ENCODE measurements at places on chromosomes 2 and 18.

DNA sequence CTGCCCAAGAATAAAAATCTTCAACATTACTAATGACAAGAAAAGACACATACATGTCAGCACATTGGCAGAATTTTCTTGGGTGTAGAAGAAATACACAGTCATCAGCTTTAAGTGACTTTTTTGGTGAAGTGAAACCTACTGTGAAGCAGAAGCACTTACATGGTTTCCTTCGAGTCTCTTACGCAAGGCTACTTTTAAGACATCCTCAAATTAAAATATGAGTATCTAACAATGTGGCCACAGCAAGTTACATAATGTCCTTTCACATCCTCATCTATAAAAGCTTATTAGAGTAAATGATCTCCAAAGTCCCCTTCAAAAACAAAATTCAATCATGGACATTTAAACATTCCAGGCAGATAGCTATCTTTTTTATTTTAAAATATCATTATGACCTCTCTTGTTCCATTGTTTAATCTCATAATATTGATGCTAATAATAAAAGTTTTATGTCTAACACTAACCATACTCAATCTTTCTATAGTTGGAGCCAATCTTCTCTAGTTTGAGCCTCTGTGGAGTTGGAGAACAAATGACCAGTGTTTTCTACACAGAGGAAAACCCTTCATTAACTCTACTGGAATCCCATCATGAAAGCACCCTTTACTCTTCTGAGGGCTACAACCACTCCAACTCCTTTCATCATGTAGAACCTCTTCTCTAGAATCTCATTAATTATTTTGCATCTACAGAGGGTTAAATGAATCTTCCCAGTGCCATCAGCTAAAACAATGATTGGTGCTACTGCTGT, 182.2 kb upstream of the ZFP36L2 start:
- DNase-seq, result peak; percentile 21

GRCh38 chr2:128245813-128246212, 72.9 kb downstream of the HS6ST1 start:
- no peak for DNase-seq

- no peak for DNase-seq
Observed at GRCh38 chr2:216517447-216518225, 19.0 kb downstream of the RPL37A start.

DNA sequence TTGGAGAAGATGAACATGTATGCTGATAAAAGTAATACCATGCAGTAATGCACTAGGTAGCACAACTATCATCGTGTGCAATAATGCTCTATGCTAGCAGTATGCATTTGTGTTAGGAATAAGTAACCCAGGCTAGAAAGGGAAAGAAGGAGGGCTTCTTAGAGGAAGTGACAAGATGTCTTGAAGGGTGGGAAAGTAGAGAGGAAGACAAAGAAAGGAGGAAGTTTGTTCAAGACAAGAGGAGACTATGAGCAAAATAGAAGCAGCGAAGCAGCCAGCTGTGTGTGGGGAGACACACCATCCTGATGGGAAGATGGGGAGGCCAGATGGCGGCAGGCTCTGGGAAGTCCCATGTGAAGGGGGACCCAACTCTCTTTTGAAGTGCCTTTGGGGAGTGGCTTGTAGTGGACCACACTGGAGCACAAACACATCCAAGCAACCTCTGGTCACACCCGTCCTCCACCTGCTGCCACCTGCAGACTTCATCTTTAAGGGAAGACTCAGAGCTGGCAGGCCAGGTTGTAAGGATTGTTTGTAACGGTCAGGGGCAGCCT, 39.9 kb upstream of the INHBB start:
- DNase-seq, result no peak

- DNase-seq, result no peak
Observed at GRCh38 chr2:130185896-130186295, 3.8 kb downstream of the MZT2B start.

DNA sequence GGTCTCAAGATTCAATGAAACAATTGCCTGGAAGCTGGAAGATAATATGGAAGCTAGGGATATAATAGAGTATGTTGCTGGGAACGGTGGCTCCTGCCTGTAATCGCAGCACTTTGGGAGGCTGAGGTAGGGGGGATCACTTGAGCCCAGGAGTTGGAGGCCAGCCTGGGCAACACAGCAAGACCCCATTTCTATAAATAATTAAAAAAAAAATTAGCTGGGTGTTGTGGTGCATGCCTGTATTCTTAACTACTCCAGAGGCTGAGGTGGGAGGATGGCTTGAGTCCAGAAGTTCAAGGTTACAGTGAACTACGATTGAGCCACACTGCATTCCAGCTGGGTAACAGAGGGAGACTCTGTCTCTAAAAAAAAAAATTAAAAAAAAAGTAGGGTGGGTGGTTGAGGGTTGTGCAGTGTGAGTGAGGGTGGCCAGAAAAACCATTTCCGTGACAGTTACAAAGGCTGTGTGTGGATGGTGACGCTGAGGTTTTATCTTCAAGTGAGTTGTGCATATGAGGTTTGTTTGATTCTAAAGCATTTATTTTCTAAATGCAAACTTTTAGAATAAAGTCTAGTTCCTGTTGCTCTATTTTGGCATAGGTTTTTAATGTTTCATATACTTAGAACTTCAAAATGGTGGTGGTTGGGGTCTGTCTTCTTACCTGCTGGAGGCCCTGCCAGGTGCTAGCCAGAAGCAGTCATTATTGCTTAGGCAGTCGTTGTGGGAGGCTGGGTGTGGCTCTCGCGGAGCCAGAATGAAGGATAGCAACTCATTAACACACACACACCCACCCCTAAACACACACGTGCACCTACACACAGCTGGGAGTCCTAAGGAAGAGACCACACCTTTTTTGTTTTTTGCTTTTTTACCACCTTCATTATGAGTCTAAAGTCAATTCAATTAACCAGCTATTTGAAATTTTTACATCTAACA, 4.7 kb upstream of the IL1R2 start:
- DNase-seq, result no peak

- DNase-seq, result no peak
Observed at GRCh38 chr2:1032030-1032429, 81.4 kb downstream of the SNTG2 start.

DNA sequence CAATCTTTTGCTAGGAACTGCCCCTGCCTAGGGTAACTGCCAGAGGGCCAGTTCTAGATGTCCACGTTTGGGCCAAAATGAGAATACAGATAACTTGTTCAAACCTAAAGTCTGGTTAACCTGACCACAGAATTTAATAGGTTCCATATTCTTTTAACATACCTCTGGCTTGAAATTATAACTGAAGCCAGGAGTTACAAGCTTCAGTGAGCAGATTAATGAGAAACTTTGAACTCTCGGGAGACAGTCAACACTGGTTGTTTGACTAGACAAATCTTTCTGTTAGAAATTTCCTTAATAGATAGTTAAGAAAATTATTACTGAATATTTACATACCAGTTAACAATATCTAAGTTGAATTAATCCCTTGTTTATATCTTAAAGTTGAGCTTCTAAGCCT, 110.0 kb upstream of the KLF7 start:
- DNase-seq, result no peak

DNA sequence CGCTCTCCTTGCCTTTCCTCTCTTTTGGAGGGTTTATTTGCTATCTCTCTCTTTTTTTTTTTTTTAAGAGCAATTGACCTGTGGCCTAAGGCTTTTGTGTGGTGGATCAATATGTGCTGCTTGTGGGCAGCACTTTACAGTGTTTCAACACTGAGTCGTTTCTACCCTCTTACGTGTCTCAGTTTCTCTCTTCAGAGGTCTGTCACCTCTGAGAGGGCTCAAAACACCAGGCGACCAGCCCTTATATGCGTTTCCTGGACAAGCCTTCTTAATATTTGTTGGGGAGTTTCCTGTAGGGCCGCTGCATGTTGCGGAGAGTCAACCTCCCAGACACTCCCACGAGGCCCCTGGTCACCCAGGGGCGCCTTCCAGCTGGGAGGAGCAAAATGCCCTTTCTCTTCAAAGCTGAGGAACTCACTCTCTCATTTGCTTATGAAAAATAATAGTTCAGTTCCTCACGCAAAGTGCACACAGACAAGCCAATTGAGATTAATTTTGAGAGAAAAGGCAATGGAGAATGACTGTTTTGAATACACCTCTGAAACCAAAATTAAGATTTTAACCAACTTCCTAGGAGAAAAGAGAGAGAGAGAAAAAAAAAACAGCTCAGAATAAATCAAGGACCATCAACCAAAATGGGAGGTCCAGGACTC, 96.3 kb upstream of the B3GNT2 start:
- no peak for DNase-seq

GRCh38 chr2:168216351-168217005, 30.9 kb downstream of the STK39 start:
- no peak for DNase-seq

DNA sequence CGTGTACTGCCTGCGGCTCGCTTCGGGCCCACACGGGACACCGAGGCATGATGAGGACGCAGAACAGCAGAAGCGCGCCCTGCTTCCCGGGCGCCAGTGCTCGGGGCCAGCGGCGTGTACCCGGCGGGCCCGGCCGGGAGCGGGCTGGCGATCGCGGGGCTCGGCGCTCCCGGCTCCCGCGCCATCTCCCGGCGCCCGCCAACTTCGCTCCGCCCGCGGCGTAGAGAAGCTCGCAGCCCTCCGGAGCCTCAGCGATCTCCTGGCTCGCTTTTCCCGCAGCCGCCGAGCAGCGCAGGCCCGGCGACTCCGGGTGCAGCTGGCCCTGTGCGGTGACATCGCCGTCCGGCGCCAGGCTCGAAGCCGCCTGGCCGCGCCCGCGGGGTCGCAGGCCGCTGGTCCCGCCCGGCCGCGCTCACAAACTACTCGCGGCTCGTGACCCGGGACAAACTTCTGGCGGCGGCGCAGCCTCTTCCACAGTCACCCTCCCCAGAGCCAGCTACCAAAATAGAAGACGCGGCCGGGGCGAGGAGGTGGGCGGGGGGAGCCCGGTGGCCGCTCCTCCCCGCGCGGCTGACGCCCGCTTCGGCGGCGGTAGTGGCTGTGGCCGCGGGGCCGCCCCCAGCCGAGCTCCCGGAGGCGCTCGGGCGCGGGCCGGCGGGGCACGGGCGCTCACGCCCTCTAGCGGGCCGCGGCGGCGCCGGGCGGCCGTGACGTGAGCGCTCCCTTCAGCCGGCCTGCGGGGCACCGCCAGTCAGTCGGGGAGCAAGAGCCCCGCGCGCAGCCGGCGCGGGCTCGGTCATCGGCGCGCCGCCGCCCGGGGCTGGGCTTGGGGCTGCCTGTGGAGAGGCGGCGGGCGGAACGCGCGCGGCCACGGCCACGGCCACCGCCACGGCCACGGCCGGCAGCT, at the start of gene PTPRM:
PTPRM (plus strand) TSS at position 750 of the 907 bp plus-strand sequence. CDS start 503 bp downstream, outside the sequence.
- peak; percentile 80 for DNase-seq

- no peak for DNase-seq
Observed at GRCh38 chr18:23331091-23331920, 121.8 kb upstream of the RIOK3 start.

GRCh38 chr18:64718808-64719207, 569.9 kb upstream of the LINC00305 start:
- no peak for DNase-seq

DNA sequence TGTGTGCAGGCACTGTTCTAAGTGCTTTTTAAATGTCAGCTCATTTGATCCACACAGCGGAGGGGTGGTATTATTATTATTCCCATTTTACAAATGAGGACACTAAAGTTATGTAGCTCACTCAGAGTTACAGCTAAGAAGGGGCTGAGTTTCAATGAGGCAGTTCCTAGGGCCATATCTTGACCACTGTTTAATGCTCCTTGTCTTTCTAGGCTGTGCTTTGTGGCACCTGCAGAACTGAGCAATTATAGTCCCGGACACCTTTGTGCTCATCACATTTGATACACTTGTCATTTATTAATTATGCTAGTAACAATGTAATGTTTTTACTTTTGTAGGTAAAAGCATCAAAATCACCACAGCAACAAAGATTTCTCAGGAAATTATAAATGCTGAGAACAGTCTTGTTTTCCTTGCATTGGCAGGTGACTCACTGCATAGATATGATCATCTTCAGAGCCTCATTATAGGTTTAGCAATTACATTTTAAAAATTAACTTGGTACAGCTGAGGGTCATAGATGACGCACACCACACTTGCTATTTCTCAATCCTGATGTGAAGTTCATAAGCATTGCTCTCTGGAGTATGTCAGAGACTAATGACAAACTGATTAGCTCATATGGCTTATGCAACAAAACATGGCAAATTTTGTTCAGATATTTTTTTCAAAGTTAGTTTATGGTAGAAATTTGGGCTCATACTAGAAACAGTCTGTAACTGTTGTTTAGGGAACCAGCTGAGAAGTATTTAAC, 366.8 kb downstream of the TGIF1 start:
- peak; percentile 88 for DNase-seq

DNA sequence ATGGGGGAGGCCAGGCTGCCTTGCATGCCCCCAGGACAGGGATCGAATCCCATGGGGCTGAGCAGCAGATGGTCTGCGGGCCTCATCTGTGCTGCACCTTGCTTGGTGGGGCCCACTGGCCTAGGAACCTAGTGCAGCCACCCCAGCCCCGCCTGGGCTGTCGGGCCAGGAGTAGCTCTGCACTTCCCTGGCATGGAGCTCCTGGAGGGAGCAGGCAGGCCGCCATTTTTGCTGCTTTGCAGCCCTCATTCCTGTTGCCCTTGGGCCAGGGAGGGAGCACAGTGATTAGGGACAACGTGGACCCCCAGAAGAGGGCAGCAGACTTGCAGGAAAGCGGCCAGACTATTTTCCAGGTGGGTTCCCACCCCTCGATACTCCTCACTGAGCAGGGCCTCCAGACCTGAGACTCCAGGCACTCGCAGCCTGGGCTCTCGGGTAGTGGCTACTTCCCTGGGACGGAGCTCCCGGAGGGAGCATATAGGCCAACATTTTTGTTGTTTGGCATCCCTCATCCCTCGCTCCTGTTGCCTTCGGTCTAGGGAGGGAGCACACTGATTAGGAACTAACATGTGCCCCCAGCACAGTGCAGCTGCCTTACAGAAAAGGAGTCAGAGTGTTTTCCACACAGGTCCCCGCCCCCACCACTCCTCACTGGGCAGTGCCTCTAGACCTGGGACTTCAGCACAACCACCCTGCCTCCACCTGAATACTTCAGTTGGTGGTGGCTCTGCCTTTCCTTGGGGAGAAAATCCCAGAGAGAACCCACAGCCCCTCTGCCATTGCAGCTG, 99.5 kb downstream of the MAIP1 start:
- DNase-seq, result peak; percentile 3

- no peak for DNase-seq
Observed at GRCh38 chr2:88250404-88250803, 80.3 kb downstream of the THNSL2 start.

DNA sequence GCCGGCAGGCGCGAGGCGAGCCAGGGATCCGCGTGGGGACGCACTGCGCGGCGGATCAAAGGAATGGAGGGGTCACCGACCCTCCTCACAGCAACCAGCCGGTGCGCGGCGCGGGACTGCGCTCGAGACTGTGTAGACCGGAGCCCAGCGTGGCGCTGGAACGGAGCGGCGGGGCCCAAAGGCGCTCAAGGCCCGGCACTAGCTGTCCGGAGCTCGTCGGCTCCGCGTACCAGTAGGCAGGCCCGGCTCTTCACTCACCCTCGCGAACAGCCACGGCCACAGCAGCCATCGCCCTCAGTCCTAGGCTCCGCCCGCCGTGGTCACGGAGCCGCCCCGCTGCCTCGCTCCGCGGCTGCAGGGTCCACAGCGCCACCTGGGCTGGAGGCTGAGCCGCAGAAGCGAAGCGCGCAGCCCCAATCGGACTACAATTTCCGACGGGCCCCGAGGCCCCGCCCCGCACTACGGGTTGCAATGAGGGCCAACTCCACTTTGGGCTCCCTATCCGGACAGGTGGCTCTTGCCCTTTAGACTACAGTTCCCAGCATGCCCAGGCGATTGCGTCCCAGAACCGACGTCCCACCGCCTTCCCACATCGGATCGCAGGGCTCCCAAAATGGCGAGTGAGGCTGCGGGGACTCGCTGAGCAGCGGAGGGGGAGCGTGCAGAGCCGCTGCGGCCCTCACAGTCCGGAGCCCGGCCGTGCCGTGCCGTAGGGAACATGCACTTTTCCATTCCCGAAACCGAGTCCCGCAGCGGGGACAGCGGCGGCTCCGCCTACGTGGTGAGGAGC, at the start of the genes EIF2B4 and SNX17:
EIF2B4 (minus strand) TSS at position 313 of the 790 bp plus-strand sequence; CDS start at position 289, 24 bp downstream.
SNX17 (plus strand) TSS at position 591 of the 790 bp plus-strand sequence; CDS start at position 719, 128 bp downstream.
- peak; percentile 99 for DNase-seq

Data from foreskin fibroblast (primary cell).